Aorta (tissue), 5 donors: ENCODE measurements at places on chromosomes 1 and 21. TPM values are rescaled to one million over a fixed set of nuclear protein-coding genes. Genes with fewer than 3 reads are reported as not detected.

The FLG2 gene
- total RNA-seq = not detected

The CELA3B gene
- 1.0 TPM for total RNA-seq

The NTNG1 gene
- 1.8 TPM for total RNA-seq

The S100A11 gene
- total RNA-seq = 416 TPM

The ERICH3 gene
- total RNA-seq = not detected

The PIGR gene
- total RNA-seq = 2.1 TPM

The SH2D1B gene
- 0.45 TPM for total RNA-seq
